ENCODE measurements at places on chromosomes 6 and 20.

DNA sequence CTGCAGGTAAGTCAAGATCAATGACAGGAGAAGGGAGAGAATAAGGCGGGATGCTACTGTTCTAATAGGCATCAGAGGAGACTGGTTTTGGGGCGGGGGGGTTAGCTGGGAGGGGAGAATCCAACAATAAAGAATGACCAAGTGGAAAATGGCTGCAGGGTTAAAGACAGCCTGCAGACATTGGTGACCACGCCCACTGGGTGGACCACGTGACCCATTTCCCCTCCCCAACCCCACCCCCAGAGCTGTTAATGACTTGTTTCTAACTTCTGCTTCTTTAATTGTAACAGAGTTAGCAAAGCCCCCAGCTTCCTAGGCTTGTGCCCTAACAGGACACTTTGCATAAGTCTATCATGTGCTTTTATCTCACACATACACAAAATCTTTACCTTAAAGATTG is 344.5 kb downstream of the KIF16B start:
- no peak for DNase-seq

DNA sequence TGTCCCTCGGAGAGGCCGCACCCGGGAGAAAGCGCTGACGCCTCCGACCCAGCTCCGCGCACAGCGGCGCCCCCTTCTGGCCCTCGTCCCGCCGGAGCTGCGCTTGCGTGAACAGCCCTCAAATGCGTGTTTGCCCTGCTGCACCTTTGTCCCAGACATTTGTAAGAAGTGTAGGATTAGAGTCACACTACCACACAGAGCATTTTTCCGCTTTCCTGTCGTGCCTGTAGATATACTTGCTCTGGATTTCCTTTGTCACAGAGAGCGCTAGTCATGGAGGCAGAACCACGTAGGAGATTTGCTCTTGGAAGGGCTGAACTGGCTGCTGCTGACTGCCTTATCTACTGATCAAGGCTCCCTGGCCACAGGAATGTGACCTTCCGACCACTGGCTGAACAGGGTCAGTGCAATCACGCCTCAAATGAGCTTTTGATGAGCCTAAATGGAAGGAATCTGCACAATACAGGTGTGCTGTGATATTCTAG is 62.3 kb downstream of the PAX1 start:
- DNase-seq = no peak

- peak; percentile 54 for DNase-seq
These were observed 38.4 kb upstream of the SPTLC3 start for GRCh38 chr20:12970372-12970821.

DNA sequence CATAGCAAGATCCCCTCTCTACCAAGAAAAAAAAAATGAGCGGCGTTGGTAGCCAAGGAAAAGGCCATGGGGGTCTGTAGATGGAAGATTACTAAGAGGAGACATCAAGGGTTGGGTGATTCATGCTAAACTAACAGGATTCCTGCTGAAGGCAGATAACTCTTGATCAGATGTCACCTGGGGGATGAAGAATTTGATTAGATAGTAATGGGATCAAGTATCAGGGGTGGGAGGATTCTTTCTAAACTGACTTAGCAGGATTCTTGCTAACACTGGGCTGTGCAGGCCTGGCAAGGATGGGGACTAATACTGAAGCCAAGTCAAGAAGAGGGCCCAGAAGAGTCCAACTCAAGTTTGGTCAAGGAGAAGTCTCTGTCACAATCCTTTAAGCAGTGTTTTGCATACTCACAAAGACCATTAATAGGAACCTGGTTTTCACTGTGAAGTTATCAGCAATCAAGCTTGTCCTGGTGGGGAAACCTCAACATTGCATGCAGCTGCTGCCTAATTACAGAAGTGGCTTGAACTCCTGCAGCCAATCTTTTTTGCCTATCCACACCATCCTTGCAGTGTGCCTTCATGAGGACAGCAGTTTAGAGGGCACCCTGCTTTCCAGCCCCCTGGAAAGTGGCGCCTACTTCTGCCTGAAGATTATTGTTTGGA is 61.3 kb downstream of the ANKRD6 start:
- DNase-seq = no peak
